ENCODE measurements at places on chromosomes 3 and 15. TPM values are rescaled to one million over a fixed set of nuclear protein-coding genes. Genes with fewer than 3 reads are reported as not detected.
A peak's percentile ranks its signal among the peaks of the same experiment; 100 is the strongest.

- no peak for DNase-seq
These were observed 78.0 kb downstream of the MBNL1 start for GRCh38 chr3:152346740-152347139.

DNA sequence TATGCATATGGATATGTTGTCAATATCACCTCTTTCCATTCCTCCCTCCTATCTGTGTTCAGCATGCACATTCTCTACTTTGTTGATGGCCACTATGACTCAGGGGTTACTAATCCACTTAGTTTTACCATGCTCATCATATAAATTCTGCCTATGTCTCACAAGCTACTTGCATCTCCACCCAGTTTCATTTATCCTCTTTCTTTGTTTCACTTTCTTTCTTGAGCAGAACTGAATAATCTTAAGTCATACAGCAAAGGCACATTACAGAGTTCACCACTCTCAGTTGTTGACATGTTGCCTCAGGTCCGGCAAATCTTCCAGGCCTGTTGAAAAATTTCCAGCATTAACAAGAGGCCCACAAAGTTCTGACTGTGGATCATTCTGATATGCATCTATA lies 71.5 kb downstream of the SSR3 start:
- DNase-seq = no peak

DNA sequence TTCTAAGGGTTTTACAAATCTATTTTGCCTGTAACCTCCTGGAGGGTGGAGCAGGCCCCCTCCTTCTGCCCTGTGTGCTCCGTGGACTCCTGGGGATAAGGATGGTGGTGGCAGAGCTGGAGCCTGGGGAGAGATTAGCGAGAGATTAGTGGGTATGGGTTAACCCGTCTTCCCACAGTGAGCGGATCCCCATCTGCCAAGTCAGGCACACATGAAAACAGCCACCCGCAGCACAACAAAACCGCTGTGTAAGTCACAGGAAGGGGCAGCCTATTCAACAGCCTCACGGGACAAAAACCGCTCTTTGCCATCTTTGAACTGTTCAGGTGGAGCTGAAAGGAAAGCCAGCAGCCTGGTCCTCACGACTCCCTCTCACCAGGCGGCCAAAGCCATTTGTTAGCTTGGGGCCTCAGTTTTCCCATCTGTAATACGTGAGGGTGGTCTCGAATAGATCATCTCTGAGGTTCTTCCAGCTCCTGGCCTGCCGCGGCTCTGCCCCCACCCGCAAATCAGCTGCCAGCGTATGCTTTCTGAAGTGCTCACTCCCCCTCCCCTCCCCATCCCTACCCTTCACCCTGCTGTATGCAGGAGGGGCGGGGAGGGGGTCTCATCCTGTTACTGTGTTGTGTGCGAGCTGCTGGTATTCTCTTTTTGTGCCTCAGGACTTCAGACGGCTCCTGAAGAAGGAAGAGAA lies 43.6 kb downstream of the PDIA5 start:
- DNase-seq = peak; percentile 81

The SLC27A2 gene
- 2.1 TPM for total RNA-seq

- peak; percentile 77 for DNase-seq
These were observed 422.7 kb upstream of the TPRG1 start for GRCh38 chr3:188749010-188749617.

All from neural progenitor cell (in vitro differentiated cells).